Cerebellar cortex (tissue), 1 donor: ENCODE measurements at places on chromosomes 2 and 18.

- peak; percentile 34 for DNase-seq
Measured at GRCh38 chr2:44941551-44942234, at the start of gene SIX3. Gene SIX3, plus strand, starts transcription at chr2:44941702. Its CDS starts 403 bp downstream, at chr2:44942105.

GRCh38 chr2:73913414-73914054 is 13.1 kb upstream of the DGUOK start:
- no peak for DNase-seq

DNA sequence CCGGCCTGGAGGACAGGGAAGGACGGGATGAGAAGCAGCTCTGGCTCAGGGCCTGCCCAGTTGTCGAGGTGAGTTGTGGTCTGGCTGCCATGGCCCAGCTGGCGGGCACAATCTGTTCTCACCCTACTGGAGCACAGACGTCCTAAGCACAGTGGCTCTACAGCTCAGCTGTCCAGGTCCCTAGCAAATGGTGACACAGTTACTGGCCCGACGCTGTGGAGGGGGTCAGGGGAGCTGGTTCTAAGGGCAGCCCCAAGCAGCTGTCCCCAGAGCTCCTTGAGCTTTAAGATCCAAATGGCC is 32.9 kb downstream of the KCNK3 start:
- no peak for DNase-seq

DNA sequence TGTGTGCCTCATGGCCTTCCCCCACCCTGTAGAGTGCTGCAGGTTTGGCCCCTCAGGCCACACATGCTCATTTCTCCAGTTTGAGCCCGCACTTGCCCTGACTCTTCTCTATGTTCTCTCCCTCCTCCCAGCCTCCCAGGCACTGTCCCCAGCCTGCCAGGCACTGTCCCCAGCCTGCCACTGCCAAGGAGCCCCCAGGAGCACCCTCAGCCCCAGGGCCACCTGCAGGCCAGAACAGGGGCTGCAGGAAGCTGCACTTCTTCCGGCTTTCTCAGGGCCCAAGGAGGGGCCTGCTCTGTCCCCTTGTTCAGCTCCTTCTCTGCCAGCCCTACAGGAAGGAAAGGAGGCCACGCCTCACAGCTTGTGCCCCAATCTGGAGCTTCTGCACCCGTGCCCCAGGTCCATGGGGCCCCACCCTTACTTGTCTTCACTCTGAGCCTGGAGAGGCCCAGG is 31.6 kb downstream of the CYP26B1 start:
- DNase-seq, result no peak

GRCh38 chr2:167198009-167198408 is 309.7 kb downstream of the XIRP2 start:
- no peak for DNase-seq

DNA sequence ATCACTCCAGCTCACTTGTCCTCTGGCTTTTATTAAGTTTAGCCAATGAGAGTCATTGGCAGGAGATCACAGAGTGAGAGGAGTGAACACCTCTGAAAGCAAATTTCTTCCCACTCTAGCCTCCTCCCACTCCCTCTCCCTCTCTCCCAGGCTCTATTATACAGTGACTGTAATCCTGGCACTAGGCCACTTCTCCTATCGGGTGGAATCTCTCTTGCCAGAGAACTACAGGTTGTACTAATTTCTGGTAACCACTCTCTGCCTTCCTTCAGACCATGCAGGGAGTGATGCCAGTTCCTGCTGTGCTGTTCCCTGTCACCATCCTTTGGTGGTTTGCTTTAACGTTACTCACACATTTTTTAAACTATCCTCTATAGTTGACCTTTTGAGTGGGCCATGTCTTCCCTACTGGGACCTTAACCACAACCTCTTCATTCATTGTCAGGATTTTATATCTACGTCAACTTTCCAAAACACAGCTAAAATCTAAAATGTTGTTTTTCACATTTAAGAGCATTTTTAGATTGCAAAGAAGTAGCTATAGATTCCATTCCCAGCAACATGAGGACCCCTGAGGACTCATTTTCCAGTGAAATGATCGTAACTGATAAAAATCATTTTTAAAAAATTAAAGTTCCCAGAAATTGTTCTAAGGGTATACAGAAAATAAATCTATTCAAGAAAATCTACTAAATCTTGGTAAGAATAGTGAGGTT is 217.1 kb downstream of the MREG start:
- peak; percentile 41 for DNase-seq

DNA sequence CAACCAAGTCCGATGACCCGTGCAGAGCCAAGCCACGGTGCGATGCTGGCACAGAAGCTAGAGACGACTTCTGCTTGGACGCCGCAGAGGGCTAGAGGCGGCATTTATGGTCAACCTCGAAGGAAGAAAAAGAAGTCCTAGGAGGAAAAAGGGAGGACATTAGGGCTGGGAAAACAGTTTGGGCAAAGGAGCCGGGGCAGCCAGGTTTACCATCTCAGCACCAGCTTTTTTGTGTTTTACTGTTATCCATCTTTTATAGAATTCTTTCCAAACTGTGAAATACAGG is 643 bp upstream of the DTNB start:
- peak; percentile 55 for DNase-seq

DNA sequence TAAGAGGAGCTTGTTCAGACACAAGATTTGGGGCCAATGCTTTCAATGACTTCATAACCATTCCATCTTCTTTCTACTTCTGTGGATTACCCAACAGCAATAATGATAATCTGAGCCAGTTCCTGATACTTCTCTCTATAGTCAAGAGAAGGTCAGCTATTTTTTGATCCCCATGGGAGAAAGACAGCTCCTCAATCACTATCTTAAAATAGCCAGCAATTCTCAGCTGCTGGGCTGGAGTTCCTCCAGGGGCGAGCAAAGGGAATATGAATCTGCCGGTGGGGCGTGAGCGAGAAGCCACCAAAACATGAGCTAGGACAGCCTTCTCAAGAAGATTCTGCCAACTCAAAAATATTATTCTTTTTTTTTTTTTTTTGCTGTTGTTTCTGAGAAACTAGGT is at the start of gene TMEM182:
TSS of gene TMEM182 (plus strand) at position 269 of the 400 bp plus-strand sequence. CDS start 187 bp downstream, outside the sequence.
- no peak for DNase-seq

DNA sequence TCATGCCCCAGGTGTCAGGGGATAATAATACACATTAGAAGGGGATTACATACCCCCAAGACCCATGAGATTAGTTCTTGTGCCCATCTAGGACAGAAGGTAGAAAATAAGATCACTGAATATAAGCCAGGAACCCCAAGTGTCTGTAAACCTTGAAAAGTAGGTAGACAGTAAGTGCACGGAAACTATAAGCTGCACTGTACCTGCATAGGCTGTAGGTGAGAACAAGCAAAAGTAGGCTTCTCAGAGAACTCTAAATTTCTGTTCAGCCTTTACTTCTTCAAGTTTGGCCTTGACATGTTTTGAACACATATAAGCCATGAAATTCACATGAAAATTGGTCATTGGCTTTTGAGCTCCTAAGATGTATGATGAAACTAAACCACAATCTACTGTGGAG is 113.0 kb upstream of the FSIP2 start:
- no peak for DNase-seq

GRCh38 chr18:79428287-79428686 is 32.6 kb downstream of the NFATC1 start:
- no peak for DNase-seq

GRCh38 chr2:135230150-135230549 is 178.1 kb downstream of the RAB3GAP1 start:
- no peak for DNase-seq

DNA sequence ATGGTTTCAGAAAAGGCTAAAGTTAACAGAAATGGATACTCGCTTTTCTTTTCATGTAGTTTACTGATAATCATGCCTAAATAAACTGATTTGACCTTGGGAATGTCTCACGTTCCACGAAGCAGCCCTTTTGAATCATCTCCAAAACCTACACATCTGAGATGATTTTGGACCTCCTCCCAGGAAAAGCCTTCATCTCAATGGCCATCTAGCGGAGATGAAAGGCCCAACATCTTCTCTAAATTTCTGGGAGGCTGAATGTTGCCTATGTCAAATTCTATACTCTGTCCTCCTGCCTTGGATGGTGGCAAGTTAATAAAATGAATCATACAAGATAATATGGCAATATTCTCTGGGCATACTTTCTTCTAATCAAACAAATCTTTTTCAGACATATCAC is 448.5 kb downstream of the ZEB2 start:
- DNase-seq, result no peak

DNA sequence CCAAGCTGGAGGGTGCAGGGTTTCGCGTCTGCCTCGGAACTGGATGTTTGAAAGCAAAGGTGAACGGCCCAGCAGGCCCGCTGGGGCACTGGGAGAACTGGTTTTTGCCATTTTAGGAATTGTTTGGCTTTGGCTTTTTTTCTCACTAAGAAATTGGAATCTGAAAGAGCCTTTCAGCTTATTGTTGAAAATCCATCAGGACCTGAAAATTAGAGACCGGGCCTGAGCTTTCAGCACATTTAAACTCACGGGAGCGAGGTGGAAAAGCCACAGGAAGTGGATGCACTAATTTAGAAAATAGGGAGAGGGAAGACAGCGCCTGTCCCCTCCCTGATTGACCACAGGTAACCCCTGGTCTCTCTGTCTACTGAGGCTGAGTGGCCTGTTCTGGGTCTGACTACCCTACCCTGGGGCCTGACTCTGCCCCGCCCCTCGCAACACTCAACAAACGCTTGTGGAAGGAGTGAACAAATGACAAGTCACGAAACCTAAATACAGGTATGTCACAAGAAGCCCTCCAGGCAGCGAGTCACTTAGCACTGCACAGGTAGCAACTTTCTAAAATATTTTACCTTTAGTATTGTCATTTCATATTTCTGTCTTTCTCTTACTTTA is 100.3 kb upstream of the MBOAT2 start:
- DNase-seq, result peak; percentile 13

DNA sequence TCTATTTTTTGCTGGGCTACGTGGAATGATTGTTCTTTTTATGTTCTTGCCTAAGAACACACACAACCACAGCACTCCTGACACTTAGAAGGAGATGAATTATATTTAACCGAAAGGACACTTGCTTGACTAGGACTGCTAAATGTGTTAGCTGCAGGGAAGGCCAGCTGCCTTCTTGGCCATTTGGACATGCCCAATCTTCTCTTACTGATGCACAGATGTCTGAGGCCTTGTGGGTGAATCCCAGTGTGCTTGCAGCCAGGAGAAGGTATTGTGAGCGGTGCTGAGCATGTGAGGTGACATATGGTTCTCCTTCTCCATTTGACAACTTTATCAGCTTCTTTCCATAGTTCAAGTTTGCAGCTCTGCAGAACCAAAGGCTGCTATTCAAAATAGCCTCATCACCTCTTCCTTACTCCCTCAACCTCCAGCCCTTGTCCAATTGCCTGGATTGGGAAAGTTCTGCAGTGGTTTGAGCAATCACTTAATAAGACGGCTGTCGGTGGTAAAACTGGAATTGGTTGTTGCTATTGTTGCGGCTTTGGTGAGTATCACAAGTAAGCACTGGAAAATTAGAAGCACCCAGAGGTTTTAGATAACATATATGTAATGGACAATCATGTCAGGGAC is 1113.3 kb downstream of the TSN start:
- no peak for DNase-seq

DNA sequence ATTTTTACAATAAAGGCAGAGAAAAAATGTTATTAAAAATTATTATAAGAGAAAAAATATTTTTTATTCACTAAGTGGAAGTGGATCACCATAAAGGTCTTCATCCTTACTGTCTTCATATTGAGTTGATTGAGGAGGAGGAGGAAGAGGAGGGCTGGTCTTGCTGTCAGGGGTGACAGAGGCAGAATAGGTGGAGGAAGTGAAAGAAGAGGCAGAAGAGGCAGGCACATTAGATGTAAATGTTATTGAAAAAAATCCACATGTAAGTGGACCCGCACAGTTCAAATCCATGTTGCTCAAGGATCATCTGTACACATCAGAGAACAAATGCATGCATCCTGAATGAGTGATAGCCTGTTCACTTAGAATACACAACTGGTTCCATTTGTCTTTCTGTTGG is 6.4 kb upstream of the SPATS2L start:
- DNase-seq, result no peak

DNA sequence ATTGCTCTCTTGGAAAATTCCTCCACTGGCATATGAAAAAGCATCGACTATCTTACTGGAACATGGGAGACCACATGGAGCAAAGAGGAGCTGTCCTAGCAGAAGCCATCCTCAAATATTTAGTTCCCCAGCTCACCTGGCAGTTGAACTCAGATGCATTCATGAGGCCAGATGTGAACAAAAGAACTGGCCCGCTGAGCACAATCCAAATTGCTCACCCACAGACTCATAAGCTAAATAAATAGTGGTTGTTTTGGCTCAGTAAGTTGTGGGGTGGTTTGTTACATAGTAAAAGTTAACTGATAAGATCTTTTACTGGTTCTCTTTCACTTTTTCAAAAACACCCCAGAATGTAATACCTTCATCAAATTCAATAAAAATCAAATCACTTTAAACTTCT is 108.6 kb upstream of the CWC22 start:
- DNase-seq, result no peak

DNA sequence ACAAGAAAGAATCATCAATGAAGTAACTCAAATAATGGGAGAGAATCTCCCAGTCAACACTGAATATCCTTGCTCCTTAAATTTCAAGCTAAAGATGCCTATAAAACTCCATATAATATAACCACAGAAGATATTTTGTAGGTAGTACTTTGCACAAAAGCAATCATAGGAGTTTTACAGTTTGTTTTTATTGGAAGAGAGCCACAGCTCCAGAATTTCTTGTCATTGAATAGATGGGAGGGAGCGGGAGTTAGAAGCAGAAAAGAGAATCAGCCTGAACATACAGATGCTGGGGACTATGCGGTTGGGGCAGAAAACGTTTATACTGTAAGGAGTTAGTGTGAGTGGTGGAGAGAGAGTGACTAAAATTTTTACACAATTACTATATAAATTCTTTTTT is 18.3 kb upstream of the SMAD4 start:
- DNase-seq, result no peak

GRCh38 chr2:172735582-172736423 is at the start of gene RAPGEF4:
Gene RAPGEF4, plus strand, starts transcription at chr2:172735845. Its CDS starts 139 bp downstream, at chr2:172735984.
- DNase-seq, result no peak

- no peak for DNase-seq
Measured at GRCh38 chr2:71250935-71251334, 24.0 kb upstream of the PAIP2B start.

- no peak for DNase-seq
Measured at GRCh38 chr2:10126632-10127026, 4.1 kb downstream of the RRM2 start.

- no peak for DNase-seq
Measured at GRCh38 chr2:174682007-174682577, 82.2 kb downstream of the CHRNA1 start.

GRCh38 chr2:236636261-236636660 is 66.6 kb downstream of the ACKR3 start:
- no peak for DNase-seq

- DNase-seq, result no peak
Measured at GRCh38 chr2:173358616-173359015, 3.9 kb downstream of the CDCA7 start.
